Hematopoietic multipotent progenitor cell treated with erythropoietin and hydrocortisone succinate and interleukin-3 and kit ligand, for 4 days (in vitro differentiated cells): ENCODE measurements at places on chromosomes 7 and 10.

GRCh38 chr7:49885593-49886285 is 112.3 kb downstream of the VWC2 start:
- DNase-seq, result no peak

- DNase-seq, result peak; percentile 6
Measured at GRCh38 chr10:123359539-123359938, 205.3 kb downstream of the BUB3 start.

DNA sequence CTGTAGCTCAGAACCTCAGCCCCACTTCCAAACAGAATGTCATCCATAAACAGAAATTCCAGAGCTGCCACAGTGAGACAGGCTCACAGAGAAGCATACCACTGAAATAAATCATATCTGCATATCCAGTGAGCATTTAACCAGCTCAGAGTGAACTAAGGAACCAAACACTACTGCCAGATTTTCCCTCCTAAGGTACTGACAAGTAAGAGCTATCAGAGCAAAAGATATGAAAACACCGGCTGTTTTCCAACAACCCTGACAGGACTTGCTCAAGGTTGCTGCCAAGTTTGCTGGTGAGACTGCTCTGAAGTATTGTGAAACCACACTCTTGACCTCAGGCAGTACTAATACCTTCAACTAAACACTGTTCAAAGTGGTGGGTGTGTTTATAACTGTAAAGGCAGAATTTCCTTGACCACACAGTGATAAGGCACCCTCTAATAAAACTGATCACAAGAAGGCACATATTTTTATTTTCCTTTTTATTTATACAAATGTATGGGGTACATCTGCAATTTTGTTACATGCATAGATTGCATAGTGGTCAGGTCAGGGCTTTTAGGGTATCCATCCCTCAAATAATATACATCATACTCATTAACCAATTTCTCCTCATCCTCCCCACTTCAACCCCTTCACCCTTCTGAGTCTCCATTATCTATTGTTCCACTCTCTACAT is 18.3 kb downstream of the SGMS1 start:
- DNase-seq, result peak; percentile 86

- no peak for DNase-seq
Measured at GRCh38 chr10:71029907-71030306, 141.5 kb upstream of the PCBD1 start.

- DNase-seq, result no peak
Measured at GRCh38 chr10:122498521-122498920, 37.2 kb downstream of the HTRA1 start.

GRCh38 chr10:79047875-79048638 is 20.7 kb upstream of the ZMIZ1 start:
- peak; percentile 94 for DNase-seq

DNA sequence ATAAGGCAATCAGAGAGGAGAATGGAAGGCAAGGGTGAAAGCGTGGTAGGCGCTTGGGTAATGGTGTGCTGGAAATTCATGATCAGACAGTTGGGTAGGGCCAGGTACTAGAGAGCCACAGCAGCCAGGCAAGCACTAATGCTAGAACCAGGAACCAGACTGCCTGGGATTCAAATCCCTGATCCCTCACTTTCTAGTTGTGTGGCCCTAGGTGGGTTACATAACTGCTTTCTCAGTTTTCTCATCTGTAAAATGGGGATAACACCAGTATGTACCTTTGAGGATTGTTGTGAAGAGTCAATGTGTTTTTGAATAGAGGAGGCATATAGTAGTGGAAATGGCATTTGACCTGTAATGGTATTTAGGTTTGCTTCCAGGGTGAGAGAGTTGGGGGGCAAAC is 225.9 kb downstream of the LRMDA start:
- no peak for DNase-seq

DNA sequence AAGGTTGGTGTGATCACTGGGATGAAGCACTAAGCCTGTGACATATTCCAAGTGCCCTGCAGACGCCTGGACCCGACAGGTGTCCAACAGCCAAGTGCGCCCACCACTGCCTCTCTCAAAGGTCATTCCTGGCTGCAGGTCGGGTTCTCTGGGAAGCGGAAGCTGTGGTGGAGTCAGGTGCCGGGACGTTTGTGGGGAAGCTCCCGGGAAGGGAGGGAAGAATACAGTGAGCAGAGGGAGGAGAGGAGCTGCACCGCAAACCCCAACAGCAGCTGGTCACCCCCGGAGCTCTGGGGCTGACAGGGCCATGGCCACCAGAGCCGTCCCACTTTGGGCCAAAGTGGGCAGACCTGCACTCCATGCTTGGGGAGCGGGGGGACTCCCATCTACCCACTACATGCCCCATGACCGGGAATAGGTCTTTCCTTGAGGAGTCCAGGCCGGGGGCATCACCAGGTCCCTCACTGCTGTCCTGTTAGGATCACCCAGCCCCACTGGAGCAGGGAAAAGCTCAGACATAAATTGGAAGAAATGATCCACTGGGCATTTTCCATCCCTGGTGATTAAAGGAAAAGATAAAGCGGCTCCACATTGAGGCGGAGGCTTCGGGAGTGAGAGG is 84.5 kb upstream of the PPP2R2D start:
- no peak for DNase-seq

GRCh38 chr10:30980951-30981616 is 50.6 kb downstream of the ZNF438 start:
- DNase-seq, result no peak

DNA sequence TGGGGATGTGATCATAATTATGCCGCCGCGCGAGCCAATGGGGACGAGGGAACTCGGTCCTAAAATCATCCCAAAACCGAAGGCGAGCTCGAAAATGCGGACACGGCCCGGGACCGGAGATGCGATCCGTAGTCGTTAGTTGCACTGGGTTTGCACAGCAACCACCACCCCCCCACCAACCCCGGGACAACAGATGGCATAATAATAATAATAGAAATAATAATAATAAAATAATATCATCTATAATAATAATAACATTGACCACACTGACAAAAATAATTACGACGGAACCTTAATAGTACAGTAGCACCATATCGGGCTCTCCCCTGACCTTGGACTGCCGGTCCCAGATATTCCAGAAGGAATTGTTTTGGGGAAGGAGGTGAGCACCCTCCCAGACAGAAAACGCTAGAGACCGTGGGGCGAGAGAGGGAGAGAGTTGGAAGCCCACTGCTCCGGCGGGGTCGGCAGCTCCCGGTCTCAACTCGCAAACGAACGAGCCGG is 1.1 kb upstream of the EMX2 start:
- DNase-seq, result peak; percentile 38

DNA sequence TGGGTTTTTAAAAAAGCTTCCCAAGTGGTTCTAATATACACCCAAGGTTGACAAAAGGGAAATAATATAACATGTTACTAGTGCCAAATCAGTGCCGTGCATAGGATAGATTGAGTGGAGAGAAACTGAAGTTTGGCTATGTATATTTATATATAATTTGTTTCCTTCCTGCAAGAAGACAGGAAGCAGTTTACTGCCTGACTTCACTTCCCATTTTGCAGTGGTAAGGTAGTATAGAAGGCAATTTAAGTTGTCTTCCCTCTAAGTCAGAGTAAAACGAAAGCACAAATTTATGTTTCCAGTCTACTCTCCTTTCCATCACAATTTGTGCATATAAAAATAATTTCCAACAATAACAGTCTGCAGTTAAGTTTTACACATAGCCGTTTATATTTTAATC is 3.4 kb upstream of the HYCC1 start:
- DNase-seq, result peak; percentile 39

DNA sequence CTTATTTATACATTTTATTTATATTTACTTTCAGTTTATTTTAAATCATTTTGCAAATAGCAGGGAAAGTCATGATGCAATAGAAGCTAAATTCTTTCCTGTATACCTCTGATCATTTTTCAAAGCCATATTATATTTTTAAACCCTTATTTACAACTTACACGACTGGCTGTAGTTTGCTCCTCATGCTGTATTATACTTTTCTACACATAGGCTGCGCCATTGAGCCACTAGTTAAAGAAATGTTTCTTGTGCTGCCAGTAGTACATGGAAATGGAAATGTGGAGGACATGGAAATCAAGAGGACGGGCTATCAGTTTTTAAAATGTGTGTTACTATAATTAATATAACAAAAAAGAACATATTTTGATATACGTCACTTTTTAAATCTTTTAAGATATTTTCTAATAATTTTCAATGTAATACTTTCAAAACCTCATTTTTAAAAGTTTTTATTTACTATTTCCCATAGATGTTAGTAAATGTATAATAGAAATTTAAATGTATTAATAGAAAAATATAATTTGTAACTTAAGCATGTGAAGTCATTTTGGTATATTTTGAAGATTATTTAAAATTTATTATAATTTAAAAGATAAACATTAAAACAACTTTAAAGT is 118.5 kb downstream of the VTI1A start:
- DNase-seq, result peak; percentile 81

DNA sequence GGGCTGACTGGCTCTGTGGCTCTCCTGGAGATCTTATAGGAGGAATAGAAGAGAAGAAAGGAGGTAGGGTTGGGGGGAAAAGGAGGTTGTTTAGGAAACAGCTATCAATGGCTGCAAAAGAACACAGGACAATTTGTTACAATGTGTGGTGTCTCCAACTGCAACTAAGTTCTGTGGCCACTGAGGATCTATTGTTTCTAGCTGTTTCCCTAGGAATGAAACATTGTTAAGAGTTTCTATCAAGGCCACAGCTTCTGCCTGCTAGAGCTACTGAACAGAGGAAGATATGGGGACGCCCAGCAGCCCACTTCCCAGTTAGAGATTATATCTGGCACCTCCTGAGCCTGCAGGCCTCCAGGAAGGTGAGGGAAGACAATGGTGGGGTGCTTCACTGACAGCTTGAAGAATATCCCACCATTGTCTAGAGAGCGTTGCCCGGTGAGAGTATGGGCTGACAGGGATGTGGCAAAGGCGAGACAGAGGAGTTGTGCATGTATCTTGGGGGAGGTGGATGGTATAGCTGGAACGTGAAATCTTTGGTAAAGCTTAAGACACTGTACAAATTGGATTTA is 4.0 kb downstream of the SCD start:
- peak; percentile 30 for DNase-seq

DNA sequence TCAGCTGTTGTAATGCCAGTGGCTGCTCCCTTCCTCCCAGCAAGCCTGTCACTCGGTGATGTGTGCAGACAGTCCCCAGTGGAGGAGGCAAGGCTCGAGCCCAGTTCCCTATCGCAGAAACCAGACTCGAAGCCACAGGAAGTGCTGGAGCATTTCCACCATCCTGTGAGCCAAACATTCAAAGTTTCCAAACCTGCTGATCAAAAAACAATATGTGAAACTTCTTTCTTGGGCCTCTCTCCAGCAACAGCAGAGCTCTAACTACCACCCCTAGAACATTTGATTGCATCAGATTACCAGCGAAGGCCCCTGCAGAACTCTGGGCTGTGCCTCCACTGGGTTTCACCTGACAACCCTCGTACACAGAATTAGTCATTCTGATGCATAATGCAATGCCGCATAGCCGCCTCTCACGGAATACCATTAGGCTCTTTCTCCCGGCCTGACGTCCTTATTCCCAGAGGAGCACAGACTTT is 94.0 kb downstream of the ELMO1 start:
- DNase-seq, result peak; percentile 96
